Sigmoid colon (tissue), 7 donors: ENCODE measurements at places on chromosomes 2 and 18. TPM values are rescaled to one million over a fixed set of nuclear protein-coding genes. Genes with fewer than 3 reads are reported as not detected.

Gene ERFE
- total RNA-seq, result not detected

Gene SPDYA
- total RNA-seq, result 1.1 TPM

Gene MAPK4
- total RNA-seq, result 14.9 TPM

Gene CCDC178
- 1.7 TPM for total RNA-seq

Gene TRAF3IP1
- 17.5 TPM for total RNA-seq

Gene KLHL29
- 18.8 TPM for total RNA-seq

Gene SGPP2
- total RNA-seq, result 1.1 TPM

Gene UGT1A3
- total RNA-seq, result not detected

Gene FLACC1
- 1.4 TPM for total RNA-seq

Gene TNFAIP6
- 4.9 TPM for total RNA-seq

Gene RAB27B
- total RNA-seq, result 0.27 TPM

Gene KLHL14
- total RNA-seq, result 0.71 TPM

Gene SPP2
- not detected for total RNA-seq

Gene CLHC1
- 7.5 TPM for total RNA-seq

Gene C1QL2
- not detected for total RNA-seq

Gene TMEM87B
- 36.7 TPM for total RNA-seq

Gene RTP5
- total RNA-seq, result 0.16 TPM

Gene TWIST2
- total RNA-seq, result 74.9 TPM

Gene PIEZO2
- 25.9 TPM for total RNA-seq

Gene PRKD3
- total RNA-seq, result 66.8 TPM

Gene C2orf81
- 2.2 TPM for total RNA-seq

Gene SERPINB11
- total RNA-seq, result not detected

Gene IL1RN
- total RNA-seq, result 1.6 TPM

Gene MAPRE2
- total RNA-seq, result 14.0 TPM

Gene SLC8A1
- 229 TPM for total RNA-seq

Gene SDC1
- total RNA-seq, result 0.36 TPM

Gene OTOS
- total RNA-seq, result not detected

Gene CABYR
- 1.2 TPM for total RNA-seq

Gene FKBP7
- 24.3 TPM for total RNA-seq

Gene OSBPL1A
- 92.4 TPM for total RNA-seq

Gene LGALSL
- 8.3 TPM for total RNA-seq

Gene LIPG
- total RNA-seq, result 3.9 TPM

Gene GAL3ST2
- 0.68 TPM for total RNA-seq

Gene SLC5A7
- 2.9 TPM for total RNA-seq

Gene POTEC
- total RNA-seq, result not detected

Gene RAPGEF4
- 7.6 TPM for total RNA-seq

Gene PRKAG3
- not detected for total RNA-seq

Gene BABAM2
- total RNA-seq, result 52.3 TPM

Gene GMCL1
- 11.1 TPM for total RNA-seq

Gene LHCGR
- total RNA-seq, result not detected

Gene BOLL
- total RNA-seq, result not detected

Gene TFCP2L1
- 0.49 TPM for total RNA-seq

Gene LYPD1
- 2.7 TPM for total RNA-seq

Gene IMPA2
- 66.5 TPM for total RNA-seq

Gene NPHP1
- 6.1 TPM for total RNA-seq

Gene PRSS56
- not detected for total RNA-seq

Gene CRYGD
- total RNA-seq, result not detected

Gene KIF5C
- 7.3 TPM for total RNA-seq

Gene MRPS5
- total RNA-seq, result 77.3 TPM

Gene MCFD2
- 69.6 TPM for total RNA-seq

Gene HOXD10
- total RNA-seq, result 46.0 TPM
